ENCODE measurements at places on chromosomes 11 and 22. TPM values are rescaled to one million over a fixed set of nuclear protein-coding genes. Genes with fewer than 3 reads are reported as not detected.

- DNase-seq: no peak
These were observed 715.9 kb upstream of the API5 start for GRCh38 chr11:42595876-42596275.

DNA sequence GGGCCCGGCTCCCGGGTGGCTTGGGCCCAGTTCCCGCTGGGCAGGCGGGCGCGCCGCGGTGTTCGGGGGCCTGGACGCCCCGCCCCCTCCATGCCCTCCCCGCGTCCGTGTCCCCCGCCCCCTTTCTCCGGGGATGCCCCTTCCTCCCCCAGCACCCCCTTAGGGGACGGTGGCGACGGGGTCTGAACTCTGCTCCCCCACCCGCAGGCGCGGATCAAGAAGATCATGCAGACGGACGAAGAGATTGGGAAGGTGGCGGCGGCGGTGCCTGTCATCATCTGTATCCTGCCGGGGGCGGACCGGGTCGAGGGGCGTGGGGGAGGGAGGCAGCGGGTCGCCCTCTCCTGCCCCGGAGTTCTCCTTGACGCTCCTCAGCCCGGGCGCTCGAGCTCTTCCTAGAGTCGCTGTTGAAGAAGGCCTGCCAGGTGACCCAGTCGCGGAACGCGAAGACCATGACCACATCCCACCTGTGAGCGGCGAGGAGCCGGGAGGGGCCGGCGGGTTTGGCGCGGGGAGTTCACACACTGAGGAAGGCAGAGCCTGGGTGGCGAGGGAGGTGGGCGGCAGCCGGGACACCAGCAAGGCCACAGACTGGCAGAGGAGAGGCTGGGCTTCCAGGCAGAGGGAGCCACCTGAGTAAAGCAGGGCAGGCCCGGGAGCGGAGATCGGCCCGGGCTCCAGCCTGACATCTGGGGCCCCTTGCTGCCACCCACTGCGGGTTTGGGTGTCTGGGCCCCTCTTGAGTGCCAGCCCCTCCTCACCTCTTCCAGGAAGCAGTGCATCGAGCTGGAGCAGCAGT, 546 bp downstream of the DRAP1 start:
- DNase-seq: no peak

DNA sequence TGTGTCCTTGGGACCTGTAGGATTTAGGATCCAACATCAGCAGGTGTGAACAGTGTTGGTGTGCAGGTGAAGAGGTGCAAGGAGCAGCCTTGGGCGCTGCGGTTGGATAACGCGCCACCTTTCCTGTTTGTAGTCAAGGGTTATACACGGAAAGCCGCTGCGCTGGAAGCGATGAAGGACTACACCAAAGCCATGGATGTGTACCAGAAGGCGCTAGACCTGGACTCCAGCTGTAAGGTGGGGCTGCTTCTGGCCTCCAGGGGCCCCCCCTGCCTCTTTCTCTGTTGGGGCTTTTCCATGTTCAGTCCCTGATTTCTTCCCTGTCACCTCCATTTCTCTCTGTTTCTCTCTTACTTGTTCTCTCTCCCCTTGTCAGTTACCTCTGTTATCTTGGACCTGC, 3.5 kb upstream of the FERMT3 start:
- DNase-seq: no peak

DNA sequence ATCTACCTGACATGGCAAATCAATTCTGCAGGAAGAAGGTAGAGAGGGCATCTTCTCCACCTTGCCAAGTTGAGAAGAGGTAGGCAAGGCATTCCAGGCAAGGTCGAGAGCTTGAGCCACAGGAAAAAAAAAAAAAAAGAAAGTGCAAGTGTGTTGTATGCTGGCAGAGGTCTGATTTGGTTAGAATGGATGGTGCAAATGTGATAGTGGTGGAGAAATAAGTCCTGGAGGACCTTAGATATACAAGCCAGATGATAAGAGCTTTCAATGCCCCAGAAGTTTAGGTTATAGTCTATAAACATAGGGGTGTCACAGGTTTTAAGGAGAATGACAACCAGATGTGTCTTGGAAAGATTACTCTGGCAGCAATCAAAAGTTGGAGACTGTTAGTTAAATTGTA, 1.4 kb downstream of the FBXO3 start:
- DNase-seq: no peak

GRCh38 chr11:130167146-130167545, 7.6 kb downstream of the ST14 start:
- no peak for DNase-seq

- DNase-seq: no peak
These were observed 105.3 kb downstream of the CTTN start for GRCh38 chr11:70503468-70504221.

The MS4A1 gene
- total RNA-seq: not detected

The SOX6 gene
- 2.1 TPM for total RNA-seq

The TRPM5 gene
- not detected for total RNA-seq

All from Caki2 (cell line).